ENCODE measurements at places on chromosomes 5 and 9.
A peak's percentile ranks its signal among the peaks of the same experiment; 100 is the strongest.

DNA sequence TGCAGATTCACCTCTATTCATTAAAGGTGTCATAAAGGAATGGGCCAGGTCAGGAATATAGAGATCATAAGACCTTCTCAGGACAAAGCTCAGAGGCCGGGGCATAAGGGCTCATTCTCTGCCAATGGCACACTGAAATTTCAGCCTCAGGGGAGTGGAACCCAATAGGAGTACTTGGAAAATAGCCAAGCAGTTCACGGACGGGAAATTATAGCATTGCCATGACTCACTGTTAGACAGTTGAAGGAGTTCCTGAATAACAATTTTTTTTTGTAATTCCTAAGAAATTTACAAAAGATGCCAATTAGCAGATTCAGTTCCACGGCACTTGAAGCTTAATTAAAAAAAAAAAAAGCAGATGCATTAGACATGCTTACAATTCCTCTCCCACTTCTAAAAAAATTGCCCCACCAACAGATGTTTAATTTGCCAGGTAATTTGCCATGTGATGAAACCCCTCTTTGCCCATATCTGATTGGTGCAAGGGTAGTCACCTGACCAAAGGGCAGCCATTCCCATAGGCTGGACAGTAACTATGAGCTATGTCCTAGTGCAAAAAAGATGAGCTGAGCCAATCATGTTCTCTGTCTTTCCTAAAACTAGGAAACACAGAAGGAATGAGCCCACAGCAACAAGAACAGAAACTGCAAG is 58.6 kb downstream of the PTCD2 start:
- DNase-seq, result no peak

- DNase-seq, result no peak
Observed at GRCh38 chr9:134491196-134491835, 150.3 kb upstream of the COL5A1 start.

GRCh38 chr5:42270771-42271170 is 152.5 kb upstream of the GHR start:
- DNase-seq, result no peak

- DNase-seq, result peak; percentile 1
Observed at GRCh38 chr9:104091708-104092107, 2.4 kb upstream of the SMC2 start.

GRCh38 chr5:77885519-77885918 is 109.4 kb upstream of the TBCA start:
- no peak for DNase-seq

- DNase-seq, result no peak
Observed at GRCh38 chr5:1444361-1445189, 665 bp downstream of the SLC6A3 start.

GRCh38 chr5:172095368-172096206 is 89.1 kb upstream of the FBXW11 start:
- DNase-seq, result no peak

DNA sequence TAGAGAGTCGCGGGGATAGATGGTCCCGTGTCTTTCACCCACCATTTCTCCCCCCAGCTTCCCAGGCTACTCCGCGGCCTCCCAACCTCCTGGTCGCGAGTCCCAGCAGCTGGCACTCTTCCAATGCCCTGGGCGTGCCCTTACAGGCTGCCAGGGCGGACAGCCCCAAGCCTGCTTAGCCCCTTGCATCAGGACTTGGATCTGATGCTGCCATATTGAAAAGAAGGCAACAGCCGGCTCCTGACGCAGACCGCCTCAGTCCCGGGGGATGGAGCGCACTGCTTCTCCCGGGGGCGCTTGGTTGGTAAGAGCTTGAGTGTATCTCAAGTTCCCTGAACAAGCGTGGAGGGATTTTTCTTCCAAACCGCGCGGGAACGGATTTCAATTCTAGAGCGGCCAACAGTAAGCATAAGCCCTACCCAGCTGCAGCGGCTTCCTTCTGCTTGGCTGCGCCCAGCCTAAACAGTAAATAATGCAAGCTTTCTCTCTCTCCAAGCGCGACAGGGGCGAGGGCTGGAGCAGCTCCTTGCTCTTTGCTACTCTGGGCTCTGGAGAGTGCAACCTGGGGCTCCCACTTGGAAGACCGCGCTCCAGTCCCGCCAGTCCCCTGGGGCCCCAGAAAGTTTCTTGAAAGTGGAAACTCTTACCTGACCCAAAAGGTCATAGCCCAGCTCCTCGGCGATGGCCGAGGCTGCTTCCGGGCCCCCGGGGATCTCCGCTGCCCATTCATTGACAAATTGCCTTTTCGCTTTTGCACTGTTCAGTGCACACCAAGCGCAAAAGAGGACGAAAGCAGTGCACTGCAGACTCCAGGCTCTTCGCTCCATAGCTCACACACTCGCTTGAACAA is 607 bp downstream of the PCSK1 start:
- no peak for DNase-seq

DNA sequence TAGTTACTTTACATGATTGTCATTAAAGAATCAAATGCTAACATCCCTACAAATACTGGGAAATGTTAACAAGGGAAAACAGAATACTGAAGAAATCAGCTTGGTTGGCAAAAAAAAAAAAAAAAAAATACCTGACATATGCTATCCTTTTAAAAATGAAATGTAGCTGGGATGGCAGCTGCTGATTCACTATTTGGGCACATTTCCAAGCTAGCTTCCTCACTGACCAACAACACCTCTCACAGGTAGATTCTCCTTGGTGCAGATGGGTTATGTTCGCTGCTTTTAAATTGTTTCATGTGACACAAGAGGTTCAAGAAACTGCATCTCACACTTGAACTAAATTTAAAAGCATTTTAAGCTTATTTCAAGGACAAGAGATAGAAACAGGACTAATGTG is 6.1 kb upstream of the PRUNE2 start:
- no peak for DNase-seq

DNA sequence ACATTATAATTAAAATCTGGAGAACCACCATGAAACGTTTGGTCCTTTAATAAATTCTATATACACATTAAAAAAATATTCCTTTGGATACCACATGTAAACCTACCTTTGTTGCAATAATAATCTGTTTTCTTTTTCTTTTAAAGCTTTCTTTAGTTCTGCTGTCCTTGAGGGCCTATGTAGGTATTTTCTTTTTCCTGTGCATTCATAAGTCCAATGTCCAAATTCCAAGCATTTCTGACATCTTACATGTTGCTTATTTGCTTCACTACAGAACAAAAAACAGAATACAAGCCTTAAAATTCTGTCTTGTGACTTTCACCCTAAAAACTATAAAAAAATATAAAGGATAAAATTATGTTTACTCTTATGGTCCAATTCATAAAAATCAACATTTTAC is 19.7 kb downstream of the ZCCHC10 start:
- DNase-seq, result no peak

GRCh38 chr9:129726322-129727160 is 26.3 kb downstream of the PTGES start:
- DNase-seq, result peak; percentile 54

GRCh38 chr9:93996863-93997262 is 41.7 kb upstream of the BARX1 start:
- DNase-seq, result no peak

DNA sequence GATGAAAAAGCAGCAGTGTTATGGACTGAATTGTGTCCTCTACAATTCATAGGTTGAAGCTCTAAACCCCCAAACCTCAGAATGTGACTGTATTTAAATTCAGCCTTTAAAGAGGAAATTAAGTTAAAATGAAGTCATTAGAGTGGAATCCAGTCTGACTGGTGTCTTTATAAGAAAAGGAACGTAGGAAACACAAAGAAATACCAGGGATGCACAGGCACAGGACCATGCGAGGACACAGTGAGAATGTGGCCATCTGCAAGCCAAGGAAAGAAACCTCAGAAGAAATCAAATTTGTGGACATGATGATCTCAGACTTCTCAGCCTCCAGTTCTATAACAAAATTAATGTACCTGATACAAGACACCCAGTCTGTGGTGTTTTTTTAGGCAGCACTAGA is 971.2 kb upstream of the CDH9 start:
- DNase-seq, result no peak

- DNase-seq, result no peak
Observed at GRCh38 chr5:116573279-116573701, 1.3 kb downstream of the SEMA6A start.

- DNase-seq, result no peak
Observed at GRCh38 chr5:138573949-138574670, 1.1 kb downstream of the HSPA9 start.

DNA sequence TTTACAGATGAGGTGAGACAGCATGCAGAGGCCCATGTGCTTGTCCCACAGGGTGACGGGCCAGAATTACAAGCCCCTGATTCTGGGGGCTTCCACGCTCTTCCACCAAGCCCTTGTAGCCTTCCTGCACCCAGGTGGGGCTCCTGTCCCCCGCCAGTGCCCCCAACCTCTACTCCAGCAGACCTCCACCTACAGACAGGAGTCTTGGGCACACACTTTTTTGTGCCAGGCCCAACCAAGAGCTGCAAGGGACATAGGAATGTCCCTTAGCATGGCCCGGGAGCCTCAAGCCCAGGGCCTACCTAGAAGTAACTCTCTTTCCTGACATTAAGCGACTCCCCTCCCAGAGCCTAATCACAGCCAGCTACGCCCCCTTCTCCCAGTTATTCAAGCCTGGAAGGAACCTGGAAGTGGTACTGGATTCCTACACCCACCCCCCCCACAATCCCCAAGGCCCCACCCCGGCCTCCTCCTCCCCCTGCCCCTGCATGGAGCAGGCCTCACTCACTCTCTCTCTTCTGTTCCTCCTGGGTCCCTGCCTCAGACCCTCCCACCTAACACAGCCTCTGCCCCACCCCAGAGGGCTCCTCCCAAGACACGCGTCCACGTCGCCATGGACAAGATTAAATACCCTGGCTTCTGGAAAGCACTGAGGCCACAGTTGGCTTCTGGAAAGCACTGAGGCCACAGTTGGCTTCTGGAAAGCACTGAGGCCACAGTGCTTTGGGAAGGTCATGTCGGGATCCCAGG is 30.5 kb downstream of the ADAMTS2 start:
- no peak for DNase-seq

DNA sequence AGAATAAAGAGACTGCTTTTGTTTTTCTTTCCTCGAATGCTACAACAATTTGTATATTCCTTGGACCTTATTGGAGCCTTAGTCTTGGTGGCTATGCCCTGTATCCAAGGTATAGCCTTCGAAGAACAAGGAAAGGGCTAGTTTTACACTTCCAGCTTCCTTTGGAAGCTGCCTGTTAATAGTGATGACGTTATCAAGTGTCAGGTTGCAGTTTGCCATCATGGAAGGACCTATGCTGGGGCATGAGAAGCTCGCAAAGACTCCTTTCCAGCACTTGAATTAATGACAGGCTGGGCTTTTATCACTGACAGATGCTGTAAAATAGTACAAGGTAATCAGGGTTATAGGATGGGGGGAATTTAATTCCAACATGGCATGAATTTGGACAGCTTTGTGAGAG is 157.9 kb downstream of the KDM4C start:
- no peak for DNase-seq

DNA sequence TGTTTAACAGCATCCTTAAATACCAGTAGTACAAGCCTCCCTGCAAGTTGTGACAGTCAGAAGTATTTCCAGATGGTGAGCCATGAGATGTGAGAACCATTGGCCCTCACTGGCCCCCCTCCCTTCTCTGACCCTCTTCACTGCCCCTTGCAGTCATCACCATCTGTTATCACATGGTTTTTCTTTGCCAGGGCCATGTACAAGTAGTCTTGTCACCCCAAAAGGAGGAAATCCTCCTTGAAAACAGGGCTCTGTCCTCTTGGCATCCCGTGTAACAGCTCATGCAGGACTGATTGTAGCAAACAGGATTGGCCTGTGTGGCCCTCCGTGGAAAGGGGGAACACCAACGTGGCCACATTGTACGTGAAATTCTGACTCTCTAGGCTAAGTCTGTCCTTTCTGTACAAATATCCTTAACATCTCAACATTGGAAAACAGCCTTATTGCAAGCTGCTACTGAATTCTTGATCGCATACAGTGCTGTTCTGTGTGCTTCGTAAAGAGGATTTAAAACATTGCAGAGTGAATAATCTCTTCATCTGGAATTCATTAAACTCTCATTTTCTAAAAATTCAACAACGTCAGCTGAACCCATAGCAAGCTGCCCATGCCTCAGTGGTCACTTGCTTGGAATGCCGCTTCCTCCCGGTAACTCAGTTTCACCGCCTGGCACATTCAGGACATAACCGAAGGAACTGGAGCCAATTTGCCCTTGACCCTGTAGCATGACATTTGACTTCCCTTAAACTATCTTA is 171.7 kb downstream of the ATPSCKMT start:
- DNase-seq, result no peak

DNA sequence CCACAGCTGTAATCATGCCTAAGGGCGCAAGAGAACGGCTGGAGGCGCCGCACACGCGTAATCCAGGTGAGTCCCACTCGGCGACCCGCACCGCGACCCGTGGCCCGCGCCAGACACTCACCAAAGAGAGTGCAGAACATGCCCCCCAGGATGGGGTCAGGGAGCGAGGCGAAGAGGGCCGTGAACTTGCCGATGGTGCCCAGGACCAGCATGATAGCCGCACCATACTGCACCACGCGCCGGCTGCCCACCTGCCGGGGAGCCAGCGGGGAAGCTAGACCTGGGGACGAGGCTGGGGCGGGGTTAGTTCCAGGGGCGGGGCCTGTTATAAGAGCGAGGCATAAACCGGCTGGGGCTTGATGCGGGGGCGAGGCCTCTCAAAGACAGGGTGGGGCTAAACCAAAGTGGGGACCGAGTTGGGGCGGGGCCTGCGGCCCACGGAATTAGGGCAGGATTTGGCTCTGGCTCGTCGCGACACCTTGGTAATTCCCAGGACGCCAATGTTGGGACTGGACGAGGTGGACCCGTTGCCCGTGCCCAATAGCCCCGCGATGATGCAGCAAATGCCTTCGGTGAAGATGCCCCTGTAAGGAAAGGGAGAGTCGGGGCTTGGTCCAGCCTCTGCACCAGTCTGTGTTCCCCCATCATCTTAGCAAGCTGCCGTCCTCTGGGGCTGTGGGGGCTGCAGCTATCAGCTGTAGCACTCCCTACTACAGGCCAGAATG is 4.8 kb downstream of the SLC23A1 start:
- no peak for DNase-seq

DNA sequence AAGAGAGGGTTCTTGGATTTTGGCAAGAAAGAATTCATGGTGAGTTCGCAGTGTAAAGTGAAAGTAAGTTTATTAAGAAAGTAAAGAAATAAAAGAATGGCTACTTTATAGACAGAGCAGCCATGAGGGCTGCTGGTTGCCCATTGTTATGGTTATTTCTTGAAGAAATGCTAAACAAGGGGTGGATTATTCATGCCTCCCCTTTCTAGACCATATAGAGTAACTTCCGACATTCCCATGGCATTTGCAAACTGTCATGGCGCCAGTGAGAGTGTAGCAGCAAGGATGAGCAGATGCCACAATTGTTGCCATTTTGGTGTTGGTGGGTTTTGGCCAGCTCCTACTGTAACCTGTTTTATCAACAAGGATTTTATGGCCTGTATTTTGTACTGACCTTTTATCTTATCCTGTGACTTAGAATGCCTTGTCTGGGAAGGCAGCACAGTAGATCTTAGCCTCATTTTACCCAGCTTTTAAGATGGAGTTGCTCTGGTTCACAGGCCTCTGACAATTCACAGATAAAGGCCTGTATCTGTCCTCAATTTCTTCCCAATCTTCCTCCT is 1026.1 kb upstream of the DMAC1 start:
- DNase-seq, result no peak
